ENCODE measurements at places on chromosomes 11 and 22.
A peak's percentile ranks its signal among the peaks of the same experiment; 100 is the strongest.

DNA sequence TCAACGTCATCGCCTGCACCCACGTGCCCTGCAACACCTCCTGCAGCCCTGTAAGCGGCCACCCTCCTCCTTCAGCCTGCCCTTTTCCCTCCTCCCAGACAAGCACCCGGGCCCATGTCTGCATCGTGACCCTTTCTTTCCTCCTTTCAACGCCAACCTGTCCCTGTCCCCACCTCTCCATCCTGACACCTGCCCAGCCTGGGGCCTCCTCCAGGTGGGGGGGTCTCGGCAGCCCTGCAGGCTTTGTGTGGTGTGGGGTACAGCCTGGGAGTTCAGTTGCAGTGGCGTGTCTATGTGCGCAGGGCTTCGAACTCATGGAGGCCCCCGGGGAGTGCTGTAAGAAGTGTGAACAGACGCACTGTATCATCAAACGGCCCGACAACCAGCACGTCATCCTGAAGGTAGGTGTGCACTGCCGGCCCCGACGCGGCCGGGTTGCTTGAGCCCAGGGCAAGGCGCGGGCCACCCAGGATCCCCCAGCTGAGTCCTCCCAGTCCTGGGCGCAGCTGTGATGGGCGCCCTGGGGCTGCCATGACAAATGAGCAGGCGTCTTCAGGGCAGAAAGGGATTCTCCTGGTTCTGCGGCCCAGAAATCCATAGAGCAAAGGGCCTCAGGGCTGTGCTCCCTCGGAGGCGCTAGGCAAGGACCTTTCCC is 33.7 kb downstream of the MUC2 start:
- no peak for DNase-seq

- DNase-seq, result no peak
Measured at GRCh38 chr11:94672636-94673035, 95.5 kb upstream of the AMOTL1 start.

- no peak for DNase-seq
Measured at GRCh38 chr11:14288189-14288935, 70.6 kb downstream of the RRAS2 start.

DNA sequence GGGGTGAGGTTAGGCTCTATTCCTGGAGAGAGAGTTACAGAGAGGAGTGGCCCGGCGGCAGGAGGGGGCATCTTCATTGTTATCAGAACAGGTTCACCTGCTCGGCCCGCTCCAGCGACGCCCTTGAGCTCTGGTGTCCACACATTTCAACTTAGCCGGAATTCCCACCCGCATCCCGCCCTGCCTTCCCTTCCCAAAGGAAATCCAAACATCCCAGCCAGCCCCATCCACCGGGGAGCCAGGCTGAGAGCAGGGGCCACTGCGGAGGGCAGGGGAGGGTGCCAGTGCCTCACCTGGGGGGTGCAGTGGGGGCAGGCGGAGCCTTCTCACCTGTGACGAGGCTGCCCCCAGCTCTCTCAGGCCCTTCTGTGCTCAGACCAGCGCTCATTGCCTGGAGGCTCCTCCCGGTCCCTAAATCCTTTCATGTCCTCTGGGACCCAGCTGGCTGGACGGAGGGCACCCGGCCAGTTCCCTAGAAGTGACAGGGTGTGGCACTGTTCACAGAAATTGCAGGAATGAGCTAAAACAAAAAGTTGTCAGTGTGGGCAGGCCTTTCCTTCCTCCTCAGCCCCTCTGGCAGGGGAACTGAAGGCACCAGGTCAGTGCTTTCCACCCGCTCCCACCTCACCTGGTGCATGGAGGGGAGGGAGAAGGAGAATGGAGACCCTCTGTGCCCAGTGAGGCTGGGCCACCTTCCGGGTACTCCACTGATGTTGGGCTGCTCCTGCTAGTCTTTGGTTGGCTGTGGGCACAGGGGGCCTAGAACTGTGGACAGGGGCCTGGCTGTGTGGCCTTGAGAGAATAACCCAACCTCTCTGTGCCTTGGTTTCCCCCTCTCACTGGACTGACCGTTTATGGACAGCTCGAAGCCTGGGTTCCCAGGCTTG is 2.2 kb upstream of the MRGPRG start:
- DNase-seq, result no peak

DNA sequence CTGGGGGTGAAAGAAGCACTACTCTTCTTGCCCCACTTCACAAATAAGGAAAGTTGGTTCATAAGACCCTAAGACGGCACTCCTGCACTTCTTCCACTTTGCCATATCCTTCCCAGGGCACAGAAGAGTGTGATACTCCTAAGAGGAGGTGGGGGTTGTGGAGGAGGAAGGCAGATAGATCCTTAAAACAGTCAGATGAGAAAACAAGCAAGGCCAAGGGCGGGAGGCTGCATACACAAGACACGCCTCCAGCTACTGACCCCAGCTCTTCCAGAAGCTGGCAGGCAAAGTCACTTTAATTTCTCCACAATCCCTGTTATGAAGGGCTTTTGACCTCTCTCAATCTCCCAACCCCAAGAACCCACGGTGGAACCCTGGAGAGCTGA is 1.6 kb upstream of the CHRM4 start:
- DNase-seq, result no peak

- no peak for DNase-seq
Measured at GRCh38 chr11:120403966-120404365, 67.8 kb downstream of the ARHGEF12 start.

DNA sequence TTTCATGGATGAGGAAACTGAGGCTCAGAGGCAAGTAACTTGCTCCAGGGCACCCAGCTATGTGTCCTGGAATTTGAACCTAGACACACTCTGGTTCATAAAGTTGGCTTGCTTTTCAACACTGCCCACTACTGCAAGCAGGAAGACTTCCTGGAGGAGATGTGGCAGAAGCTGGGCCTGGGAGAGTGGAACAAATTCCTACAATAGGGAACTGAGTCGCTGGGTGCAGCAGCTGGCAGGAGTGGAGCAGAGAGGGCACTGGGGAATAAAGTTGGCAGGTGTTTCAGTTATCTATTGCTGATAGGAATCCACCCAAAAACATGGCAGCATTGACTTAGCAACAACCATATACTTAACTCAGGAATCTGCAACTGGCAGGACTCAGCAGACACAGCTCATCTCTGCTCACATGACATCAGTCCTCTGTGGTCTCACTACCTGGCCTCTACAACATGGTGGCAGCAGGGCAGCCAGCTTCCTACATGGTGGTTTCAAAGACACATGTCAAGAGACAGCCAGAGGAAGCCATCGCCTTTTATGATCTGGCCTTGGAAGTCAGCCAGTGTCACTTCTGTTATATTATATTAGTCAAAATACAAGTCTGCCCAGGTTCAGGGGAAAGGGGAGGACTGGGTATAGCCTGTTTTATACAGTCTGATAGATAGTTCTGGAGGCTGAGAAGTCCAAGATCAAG is 10.6 kb upstream of the CARD10 start:
- DNase-seq, result peak; percentile 52
